ENCODE measurements at places on chromosomes 4 and X.

DNA sequence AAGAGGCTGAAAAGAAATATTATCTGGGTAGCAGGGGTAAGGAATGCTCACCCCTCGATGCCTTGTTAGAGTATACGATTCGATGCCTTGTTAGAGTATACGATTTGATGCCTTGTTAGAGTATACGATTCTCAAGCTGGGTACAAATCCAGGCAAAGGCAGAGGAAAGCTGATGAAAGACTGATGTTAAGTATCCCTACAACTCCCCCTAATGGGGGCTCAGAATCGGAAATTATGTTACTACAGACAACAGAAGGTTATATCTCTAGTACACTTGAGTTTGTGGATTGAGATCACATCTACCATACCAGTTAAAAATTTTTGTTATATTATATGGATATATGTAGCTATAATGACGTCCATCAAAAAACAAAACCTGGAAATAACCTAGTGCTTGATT, 4.8 kb downstream of the LRRC66 start:
- no peak for DNase-seq

- no peak for DNase-seq
These were observed 64.0 kb downstream of the NBDY start for GRCh38 chrX:56793112-56793430.

DNA sequence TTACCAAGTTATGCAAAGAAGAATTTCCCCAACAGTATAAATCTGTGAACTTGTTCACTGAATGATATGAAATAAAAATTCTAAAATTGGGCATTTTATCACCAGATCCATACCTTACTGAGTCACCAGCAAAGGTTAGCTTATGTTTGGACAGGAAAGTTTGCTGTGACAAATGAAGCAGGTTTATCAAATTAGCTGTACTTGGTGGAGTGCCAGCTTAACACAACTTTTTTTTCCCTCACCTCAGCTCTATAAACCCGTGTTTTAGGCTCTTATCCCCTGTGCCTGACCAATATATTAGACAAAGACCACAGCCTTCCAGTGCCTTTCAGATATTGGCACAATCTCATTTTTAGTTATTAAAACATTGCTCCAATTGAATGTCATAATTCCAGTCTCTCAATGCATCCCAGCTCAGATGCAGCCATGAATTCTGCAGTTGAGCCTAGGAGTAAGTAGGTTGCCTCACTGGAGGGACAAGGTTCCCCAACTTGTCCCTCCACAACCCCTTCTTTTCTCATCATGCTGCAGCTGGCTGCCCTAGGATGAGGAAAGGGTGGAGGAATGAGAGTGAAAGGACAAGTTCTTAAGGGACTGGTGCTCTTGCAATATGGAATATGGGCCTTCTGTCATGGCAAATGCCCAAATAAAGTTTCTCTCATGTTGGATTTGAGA, 27.0 kb upstream of the PDGFC start:
- DNase-seq, result no peak

DNA sequence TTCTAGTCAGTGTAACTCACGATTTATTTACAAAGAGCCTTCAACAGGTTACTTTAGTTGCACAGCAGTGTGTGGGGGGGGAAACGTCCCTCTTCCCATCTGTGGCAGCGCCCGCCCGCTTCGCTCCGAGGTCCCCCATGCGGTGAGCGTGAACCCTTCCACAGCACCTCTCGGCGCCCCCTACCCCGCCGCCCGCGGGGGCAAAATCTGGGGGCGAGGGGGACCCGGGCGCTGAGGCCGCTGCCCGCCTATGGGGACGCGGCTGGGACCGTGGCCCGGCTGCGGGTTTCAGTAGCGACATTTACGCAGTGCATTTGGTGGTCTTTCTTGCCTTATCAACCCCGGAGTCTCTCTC, 6.4 kb downstream of the NKX6-1 start:
- no peak for DNase-seq

GRCh38 chr4:1578251-1578773, 105.8 kb downstream of the FAM53A start:
- DNase-seq, result no peak

DNA sequence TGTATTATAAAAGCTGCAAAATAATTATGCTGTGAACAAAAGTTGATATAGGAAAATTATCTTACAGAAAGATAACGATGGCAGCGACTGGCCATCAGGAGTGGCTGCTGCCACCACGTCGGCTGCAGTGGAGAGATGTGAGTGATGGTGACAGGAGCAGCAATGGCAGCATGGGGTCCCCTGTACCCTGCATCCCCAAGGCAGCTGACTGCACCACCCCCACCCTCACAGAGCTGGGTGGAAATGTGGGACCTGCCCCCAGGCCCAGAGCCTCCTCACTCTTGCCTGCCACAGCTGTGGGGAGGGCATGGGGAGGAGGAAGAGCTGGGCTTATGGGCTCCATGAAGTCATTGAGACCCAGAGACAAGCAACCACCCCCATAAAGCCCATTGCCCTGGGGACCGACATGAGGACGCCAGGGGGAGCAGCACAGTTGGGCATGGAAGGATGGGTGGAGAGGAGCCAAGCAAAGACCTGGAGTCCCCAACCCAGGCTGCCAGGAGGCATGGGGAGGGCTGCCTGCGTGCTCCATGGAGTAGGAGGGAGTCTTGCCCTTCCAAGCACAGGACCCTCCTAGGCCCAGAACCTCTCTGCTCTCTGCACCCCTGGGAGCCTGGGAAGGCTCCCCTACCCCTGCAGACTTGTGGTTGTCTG, 1090.5 kb downstream of the PCDH18 start:
- DNase-seq, result no peak

DNA sequence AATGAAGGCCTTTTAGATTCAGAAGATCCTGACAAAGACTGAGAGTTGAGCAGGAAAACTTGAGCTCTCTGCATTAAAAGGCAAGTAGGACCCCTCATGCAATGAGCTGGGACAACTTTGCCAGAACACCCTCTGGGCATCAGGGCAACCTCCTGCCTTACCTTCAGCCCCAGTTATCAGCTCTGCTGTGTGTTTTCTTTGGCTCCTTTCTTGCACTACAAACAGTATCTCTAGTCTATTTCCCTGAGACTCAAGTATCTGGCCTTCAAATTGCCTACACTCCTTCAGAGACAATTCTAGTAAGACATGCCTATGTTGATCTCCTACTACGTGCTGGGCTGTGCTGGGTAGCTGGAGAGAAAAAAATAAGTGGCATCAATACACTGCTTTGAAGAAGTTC, 192.2 kb downstream of the MID1IP1 start:
- no peak for DNase-seq

DNA sequence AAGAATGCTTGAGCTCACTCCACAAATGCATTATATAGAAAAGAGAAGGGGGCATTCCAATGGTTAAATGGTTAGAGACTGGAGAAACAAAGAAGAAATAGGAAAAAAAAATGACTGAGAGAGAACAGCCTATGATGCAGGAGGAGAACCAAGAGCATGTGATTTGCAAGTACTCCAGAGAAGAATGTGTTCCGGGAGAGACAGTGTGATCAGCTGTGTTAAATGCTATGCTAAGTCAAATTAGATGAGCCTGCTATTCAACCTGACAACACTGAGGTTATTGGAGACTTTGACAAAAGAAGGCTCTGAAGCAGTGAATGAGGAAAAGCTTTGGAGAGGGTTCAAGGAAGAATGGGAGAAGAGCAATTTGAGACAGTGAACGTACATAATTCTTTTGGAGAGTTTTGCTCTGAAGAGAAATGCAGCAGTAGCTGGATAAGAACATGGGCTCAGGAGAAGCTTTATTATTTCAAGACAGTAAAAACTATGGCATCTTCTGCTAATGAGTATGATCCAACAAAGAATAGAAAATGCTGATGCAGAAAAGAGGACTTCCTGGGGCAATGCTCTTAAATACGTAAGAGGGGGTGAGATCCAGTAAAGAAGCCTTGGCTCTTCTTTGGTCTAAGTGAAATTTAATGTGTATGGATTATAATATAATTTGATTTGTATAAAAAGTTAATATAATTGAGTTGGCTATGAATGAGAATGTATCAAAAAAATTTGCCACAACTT, 66.3 kb downstream of the PPP3CA start:
- no peak for DNase-seq

- DNase-seq, result no peak
These were observed 534.2 kb downstream of the RAB28 start for GRCh38 chr4:12949719-12950490.

GRCh38 chr4:157221895-157222770, 1.6 kb downstream of the GRIA2 start:
- no peak for DNase-seq

GRCh38 chr4:10384974-10385373, 72.3 kb downstream of the ZNF518B start:
- DNase-seq, result no peak

- no peak for DNase-seq
These were observed 88.2 kb upstream of the CAMK2D start for GRCh38 chr4:113849771-113850170.

DNA sequence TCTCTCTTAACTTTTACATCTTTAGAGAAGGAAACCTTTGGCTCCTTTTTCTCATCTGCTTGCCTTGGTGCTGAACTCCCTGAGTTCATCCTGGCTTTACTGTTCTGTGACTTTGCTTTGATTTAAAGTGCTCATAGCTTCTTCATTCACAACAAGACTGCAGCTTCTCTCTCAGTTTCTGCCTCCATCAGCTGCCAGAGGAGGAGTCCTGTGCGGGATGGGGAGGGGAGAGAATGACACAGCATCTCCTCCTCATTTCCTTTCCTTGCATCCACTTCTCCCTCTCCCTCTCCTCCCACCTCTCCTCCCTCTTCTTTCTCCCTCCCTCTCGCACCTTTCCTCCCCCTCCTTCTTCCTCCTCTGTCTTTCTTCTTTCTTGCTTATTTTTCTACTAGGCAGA, 42.0 kb downstream of the CBLL2 start:
- no peak for DNase-seq

- DNase-seq, result no peak
These were observed 158.8 kb upstream of the PJA1 start for GRCh38 chrX:69323786-69324720.

GRCh38 chrX:2351999-2352995, 148.5 kb downstream of the DHRSX start:
- peak; percentile 52 for DNase-seq

DNA sequence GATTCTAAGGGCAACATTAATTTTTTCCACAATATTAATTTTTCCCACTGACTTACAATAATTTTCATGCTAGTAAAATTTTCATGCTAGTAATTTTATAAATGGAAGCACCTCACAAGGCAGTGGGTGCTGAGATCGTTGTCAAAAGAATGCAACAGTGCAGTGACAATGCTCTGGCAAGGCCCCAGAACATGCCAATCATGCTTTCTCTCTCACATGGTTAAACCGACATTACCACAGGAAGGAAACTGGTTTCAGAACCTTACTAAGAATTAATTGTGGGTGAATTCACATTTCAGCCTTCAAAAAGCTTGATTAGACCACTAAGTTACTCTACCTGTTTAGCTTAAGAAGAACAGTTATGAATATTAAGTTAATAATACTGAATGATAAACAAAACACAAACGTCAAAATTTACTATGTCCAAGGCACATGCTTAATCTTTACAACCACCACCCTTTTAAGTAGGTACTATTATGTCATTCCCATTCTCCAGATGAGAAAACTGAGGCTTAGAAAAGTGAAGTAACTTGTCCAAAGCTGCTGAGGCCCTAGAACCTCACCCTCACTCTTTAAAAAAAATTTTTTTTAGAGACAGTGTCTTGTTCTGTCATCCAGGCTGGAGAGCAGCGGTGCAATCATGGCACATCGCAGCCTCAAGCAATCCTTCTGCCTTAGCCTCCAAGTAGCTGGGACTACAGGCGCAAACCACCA, 10.0 kb upstream of the OPHN1 start:
- DNase-seq, result no peak

DNA sequence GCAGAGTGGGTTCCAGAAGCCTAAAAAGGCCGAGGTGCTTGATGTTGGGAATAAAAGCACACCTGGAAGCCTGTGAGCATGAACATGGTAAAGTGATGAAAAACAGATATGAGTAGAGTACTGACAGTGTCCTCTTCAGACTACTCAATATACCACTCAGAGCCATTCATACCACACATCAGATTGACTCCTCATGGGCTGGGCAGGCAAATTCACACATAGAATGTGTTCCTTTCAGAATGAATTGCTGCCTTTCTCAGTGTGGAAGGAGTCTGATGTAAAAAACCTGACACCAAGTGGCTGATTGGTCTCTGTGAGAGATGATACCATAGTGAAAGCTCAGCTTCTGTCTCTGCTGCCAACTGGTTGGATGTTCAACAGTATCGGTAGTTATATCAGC, 442.7 kb downstream of the RAPGEF2 start:
- DNase-seq, result no peak

DNA sequence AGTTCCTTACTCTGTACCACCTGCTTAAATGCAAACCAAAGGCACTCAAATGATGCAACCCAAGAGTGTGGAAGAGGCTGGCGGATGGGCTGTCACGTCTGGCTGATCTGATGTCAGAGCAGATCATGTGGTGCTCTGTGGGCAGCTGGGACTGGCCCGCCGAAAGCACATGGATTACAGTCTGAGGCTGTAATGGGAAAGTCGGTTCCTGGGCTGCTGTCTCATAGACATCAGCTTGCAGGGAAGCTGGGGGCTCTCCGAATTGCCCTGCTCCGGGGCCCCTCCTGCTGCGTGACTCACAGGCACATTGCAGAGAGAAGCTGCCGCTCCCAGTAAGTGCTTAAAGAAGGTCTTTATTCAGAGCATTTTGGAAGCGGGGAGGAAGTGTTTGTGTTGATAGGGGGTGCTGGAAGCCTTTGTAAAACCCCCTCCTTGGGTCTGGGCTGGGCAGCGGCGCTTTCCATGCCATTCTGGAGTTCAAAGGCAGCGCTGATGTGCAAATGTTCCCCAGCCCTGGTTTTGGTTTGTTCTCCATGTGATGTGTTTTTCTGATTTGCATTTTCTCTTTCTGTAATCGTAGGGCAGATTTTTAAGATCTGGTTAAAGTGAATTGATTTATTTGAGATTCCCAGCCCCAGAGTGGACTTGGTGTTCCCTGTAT, 181.1 kb downstream of the LARP7 start:
- DNase-seq, result peak; percentile 69
